D721Med (cell line): ENCODE measurements at places on chromosomes 2 and 18.
A peak's percentile ranks its signal among the peaks of the same experiment; 100 is the strongest.

GRCh38 chr2:45329045-45329677 is 281.9 kb downstream of the SRBD1 start:
- no peak for DNase-seq

DNA sequence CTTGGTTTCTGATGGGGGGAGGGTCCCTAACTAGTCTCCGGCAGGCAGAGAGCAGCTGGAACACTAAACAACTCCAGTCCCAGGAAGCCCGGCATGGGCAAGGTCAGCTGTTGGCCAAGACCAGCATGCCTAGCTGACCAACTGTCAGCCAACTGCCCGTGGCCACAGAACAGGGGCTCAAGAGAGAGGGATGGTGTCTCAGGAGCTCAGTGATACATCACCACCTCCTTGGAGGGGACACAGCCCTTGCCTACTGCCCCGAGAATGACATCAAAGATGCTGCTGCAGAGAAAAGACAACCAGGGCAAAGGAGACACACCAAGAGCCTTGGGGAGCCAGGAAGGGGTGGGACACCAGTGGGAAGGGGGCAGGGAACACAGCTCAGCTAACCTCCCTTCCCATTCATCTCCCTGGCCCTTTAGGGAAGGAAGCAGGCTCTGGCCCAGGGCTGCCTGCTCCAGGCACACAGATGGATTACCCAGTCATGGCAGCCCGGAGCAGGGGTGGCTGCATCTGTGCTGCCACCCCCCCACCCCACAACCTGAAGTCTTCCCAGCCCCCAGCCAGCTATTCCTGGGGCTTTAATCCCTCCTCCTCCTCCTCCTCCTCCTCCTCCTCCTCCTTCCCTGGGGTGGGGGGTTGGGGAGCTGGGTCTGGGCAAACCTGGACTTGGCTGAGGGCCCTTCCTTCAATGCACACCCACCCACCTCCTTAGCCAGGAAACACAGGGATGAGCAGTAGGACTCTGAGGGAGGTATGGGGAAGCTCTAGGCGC is 1.9 kb downstream of the BIN1 start:
- DNase-seq: peak; percentile 25

GRCh38 chr18:62396967-62397366 is 71.9 kb downstream of the TNFRSF11A start:
- no peak for DNase-seq

- no peak for DNase-seq
Measured at GRCh38 chr2:28263690-28264089, 129.0 kb upstream of the FOSL2 start.

DNA sequence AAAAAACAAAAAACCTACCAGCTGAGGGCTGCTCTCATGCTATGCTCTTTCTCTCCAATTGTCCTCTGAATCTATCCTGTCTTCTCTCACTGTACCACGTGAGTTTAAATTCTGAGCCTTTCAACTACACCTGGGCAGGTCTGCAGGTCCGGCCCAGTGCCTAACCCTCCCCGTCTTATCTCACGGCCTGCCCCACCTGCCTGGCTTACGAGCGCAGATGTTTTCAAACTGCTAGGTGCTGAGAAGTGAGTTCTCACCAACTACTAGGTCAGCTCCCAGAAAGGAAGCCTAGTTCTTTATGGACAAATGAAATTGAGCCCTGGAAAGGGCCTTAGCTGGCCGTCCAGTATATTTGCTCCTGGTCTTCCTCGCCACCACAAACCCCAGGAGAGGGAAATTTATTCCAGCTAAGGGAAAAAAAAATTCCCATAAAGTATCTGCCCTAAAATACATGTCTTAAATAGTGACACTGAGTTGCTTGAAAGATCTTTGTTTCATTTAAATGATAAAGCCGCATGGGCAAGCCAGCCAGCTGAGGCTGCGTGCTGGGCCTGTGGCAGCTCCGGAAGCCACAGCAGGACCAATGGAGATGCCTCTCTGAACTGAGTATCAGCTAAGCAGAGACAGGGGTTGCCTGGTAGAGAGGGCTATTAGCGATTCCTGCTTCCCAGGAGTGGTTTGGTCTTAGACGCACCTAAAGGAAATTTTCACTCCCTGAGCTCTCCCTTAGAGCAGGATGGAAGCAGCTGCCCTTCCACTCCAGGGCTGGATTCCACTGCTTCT is 92.5 kb upstream of the NCK2 start:
- DNase-seq: no peak
